ENCODE measurements at places on chromosomes 5 and 9.

GRCh38 chr9:698954-699353 is 142.5 kb upstream of the DMRT1 start:
- no peak for DNase-seq

GRCh38 chr5:100731768-100732167 is 171.3 kb downstream of the ST8SIA4 start:
- DNase-seq: peak; percentile 51

- DNase-seq: no peak
Observed at GRCh38 chr9:71721855-71722254, 46.5 kb downstream of the CEMIP2 start.

- no peak for DNase-seq
Observed at GRCh38 chr5:177507165-177507564, 2.5 kb downstream of the DOK3 start.

- no peak for DNase-seq
Observed at GRCh38 chr5:180120237-180121101, 48.9 kb upstream of the RNF130 start.

GRCh38 chr5:31417512-31417911 is 114.4 kb downstream of the DROSHA start:
- DNase-seq: no peak

- no peak for DNase-seq
Observed at GRCh38 chr5:1010641-1011046, 2.0 kb downstream of the NKD2 start.

- no peak for DNase-seq
Observed at GRCh38 chr5:82912462-82912861, 164.7 kb downstream of the TMEM167A start.

DNA sequence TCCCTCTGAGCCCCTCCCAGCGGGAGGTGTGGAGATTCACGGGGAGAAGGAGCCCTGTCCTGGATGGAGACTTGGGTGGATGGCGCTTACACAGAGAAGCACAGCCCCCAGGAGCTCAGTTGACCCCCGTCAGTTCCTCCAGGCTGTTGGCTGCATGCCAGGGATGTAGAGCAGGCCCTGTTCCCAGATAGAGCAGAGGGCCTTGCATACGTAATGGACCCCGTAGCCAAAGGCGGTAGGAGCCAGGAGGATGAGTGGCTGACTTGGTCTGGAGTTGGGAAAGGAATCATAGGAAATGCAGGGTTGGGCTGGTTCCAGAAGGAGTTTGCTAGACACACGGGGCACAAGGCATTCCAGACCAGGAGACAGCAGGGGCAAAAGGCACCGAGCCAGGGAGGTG is 2.5 kb downstream of the PMPCA start:
- DNase-seq: no peak

DNA sequence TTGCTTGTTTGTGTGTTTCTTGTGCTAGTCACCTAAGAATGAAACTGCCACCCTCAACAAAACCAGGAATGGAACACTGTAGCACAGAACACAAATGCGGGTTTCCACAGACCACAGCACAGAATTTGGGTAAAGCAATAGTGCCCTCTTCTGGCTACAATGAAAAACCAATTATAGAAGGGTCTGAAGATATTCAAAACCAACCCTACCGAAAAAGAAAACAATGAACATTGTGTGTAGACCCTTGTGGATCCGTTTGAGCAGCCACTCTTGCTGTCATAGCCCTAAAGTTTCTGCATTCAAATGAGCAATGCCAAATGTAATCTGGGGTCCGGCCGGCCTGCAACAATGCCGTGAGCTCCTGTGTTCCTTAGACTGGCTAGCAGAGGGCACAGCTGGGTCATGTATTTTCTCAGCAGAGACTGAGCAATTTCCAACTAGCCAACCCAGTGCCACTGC is 8.3 kb upstream of the ENC1 start:
- no peak for DNase-seq

All from GM12864 (cell line).